D721Med (cell line): ENCODE measurements at places on chromosomes 16 and 17.
A peak's percentile ranks its signal among the peaks of the same experiment; 100 is the strongest.

- DNase-seq = no peak
Measured at GRCh38 chr16:3175157-3176093, 12.6 kb upstream of the OR1F1 start.

- no peak for DNase-seq
Measured at GRCh38 chr16:27287051-27287811, 18.7 kb upstream of the NSMCE1 start.

GRCh38 chr16:4891886-4892216 is 44.6 kb downstream of the UBN1 start:
- DNase-seq = no peak

GRCh38 chr17:80800481-80801391 is 190.9 kb upstream of the CHMP6 start:
- no peak for DNase-seq

GRCh38 chr17:28978356-28978964 is 27.1 kb upstream of the PHF12 start:
- no peak for DNase-seq

GRCh38 chr17:74148446-74148845 is 55.0 kb upstream of the RPL38 start:
- no peak for DNase-seq

DNA sequence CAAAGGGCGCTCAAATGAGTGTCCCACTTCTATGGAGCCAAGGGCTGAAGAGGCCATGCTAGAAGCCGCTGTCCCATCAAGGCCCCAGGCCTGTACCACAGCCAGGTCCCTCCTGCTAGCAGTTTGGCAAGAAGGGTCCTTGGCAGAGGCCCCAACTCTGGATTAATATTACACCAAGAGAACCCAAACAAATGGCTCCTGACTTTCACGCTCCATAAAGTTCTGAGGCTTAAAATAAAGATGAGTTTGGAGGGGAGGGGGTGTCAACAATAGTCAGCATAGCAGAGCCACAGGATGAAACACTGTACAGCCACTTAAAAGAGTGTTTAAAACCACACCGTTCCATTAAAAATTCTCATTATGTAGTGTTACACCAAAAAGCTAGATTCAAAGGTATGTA is 30.5 kb downstream of the CUEDC1 start:
- no peak for DNase-seq

DNA sequence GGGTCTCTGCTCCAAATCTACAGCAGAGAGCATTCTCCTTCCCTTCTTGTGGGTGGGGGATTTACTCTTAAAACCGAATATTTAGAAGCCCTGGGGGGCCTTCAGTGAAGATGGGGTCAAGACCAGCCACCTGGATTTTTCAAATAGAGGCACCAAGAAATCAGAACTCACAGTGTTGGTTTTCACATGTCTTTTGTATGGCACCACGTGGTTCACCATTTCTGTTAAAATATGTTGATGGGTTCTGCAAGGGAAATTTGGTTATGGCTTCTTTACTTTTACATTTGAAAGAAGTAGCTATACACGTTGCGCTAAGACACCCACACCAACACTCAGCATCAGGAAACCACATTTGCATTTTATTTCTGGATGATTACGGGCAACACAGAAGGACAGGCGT is 17.7 kb downstream of the MAF start:
- no peak for DNase-seq

DNA sequence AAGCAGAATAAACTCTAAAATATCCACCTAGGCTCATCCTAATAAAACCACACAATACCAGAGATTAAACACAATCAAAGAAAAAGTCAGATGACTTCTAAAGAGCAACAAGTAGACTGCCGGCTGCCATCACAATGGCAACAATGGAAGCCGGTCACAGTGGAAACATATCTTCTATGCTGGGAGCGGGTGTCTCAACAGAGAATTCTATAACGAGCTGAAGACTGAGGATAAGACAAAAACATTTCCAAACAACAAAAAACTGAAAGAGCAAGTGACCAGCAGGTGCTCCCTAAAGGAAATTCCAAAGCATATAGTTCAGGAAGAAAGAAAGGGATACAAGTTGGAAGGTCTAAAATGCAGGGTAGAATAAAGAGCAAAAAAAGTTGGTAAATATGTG is 8.9 kb downstream of the NSMCE1 start:
- DNase-seq = no peak

DNA sequence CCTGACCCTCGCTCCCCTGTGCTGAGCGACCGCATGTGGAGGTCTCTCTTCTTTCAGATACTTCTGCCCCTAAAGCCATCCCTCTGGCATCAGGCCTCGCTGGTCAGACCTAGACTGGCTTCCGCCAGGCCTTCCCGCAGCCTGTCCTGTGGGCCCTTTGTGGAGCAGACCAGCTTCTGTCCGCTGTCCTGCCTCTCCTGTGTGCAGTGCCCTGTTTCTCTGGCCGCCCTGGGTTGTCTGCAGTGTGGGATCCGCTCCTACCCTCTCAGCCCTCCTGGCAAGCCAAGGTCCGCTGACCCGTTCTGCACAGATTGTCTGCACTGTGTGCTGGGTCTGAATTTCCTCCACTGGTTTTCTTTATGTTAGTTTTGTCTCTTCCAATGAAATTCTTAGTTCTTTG is 21.5 kb upstream of the MC1R start:
- DNase-seq = no peak

- no peak for DNase-seq
Measured at GRCh38 chr16:81207076-81207475, 31.4 kb upstream of the BCO1 start.

DNA sequence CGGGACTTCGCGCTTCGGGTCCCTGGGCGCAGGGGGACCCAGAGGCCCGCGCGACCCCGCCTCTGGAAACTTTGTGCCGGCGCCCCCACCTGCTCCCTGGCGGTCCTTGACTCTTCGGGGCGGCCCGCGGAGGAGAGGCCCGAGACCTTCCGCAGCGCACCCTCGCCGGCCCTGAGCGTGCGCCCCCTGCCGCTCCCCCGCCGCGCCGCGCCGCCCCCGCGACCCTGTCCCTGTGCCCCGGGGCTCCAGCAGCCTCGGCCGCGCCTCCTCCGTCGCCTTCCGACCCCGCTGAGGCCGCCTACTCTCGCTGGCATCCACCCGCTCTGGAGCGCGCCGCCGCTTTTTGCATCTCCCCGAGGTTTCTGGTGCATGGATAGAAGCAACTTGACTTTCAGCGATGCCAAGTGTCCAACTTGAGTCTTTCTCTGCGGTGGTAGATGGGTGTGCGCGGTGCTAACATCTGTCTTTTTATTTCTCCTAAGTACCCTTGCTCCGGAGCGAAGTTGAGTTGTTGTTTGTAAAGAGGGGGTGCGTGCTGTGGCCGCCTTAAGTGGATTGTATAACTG is 414 bp downstream of the DUSP14 start:
- DNase-seq = no peak

DNA sequence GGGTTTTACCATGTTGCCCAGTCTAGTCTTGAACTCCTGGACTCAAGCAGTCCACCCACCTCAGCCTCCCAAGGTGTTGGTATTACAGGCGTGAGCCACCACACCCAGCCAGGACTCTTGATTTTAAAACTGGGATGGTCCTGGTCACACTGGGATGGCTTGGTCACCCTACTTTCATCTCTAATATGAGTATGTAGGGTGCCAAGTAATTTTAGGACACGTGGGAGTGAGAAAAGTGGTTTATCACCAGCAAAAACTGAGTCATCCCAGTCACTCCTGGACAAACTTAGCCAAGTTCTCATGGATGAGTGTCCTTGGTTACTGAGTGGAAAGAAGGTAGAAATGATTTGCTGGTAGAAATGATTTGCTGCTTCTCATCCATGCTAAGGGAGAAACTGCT is 9.9 kb downstream of the CLEC19A start:
- no peak for DNase-seq

DNA sequence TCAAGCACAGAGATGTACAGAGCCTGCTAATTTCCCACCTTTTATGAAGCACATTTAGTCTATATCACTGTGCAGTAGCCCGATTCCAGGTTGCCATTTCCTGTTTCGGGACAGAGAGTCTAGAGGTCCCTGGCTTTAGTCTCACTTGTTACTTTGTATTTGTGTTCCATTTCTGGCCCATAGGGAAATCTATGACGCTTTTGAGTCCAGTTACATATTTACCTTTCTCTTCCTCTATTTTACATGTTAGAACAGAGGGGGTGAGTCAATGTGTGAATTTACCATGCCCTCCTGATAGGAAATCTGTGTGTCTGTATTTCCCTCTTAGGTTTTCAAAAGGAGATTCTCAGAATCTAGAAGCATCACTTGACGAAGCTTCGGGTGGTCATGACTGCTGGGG is 227.1 kb upstream of the ZFHX3 start:
- DNase-seq = no peak

- DNase-seq = no peak
Measured at GRCh38 chr17:74442670-74443515, 11.0 kb downstream of the GPRC5C start.

GRCh38 chr16:25192096-25192495 is 24.7 kb upstream of the AQP8 start:
- no peak for DNase-seq

DNA sequence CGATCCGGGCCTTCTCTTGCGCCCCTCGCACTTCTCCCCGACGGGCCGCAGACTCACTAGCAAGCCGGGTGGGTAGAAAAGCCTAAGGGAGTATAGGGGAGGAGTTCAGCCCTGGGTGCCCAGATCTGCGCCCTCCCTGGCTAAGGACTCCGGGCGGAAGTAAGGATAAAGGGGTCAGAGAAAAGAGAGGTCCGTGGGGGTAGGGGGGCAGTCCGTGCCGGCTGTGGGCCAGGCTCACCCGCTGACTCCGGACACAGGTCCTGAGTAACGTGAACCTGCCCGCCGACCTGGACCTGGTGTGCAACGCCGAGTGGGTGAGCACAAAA is 1.8 kb downstream of the NAGS start:
- no peak for DNase-seq

DNA sequence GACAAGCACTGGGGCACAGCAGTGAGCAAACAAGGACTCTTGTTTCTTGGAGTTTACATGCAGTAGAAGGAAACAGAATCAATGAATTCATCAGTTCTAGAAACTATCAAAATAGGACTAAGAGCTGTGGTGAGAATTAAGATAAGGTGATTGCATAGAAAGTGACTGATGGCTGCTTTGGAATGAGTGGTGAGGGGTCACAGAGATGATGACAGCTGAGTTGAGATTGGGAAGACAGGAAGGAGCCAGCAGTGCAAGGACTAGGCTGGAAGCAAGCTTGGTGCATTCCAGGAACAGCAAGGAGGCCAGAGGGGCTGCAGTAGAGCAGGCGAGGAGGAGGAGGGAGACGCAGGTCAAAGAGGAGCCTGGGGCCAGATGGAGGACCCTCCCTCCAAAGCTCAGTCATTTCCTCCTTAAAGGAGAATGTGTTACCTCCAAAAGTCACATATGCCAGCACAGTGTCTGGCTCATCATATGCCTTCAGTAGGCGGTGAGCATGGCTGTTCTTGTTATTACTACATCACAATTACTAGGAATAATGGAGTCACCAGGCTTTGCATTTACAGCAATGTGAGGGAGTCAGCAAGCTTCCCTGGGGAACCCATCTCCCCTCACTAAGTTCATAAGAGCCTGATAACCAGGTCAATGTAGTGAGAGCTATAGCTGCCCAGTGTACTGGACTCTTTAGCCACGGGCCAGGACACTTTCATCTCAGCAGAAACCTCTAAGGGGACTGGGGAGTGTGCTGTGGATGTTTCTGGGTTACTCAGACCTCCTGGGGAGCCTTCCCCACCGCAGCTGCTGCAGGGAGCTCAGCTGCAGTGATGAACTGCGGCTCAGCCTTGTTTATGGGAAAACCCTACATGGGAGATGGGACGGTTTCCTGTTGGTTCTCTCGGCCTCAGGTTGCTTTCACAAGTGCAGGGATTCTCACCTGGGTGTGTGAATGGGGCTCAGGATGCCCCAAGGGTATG is 157.2 kb downstream of the SEC14L1 start:
- no peak for DNase-seq

- DNase-seq = no peak
Measured at GRCh38 chr16:17544785-17545184, 74.0 kb upstream of the XYLT1 start.

DNA sequence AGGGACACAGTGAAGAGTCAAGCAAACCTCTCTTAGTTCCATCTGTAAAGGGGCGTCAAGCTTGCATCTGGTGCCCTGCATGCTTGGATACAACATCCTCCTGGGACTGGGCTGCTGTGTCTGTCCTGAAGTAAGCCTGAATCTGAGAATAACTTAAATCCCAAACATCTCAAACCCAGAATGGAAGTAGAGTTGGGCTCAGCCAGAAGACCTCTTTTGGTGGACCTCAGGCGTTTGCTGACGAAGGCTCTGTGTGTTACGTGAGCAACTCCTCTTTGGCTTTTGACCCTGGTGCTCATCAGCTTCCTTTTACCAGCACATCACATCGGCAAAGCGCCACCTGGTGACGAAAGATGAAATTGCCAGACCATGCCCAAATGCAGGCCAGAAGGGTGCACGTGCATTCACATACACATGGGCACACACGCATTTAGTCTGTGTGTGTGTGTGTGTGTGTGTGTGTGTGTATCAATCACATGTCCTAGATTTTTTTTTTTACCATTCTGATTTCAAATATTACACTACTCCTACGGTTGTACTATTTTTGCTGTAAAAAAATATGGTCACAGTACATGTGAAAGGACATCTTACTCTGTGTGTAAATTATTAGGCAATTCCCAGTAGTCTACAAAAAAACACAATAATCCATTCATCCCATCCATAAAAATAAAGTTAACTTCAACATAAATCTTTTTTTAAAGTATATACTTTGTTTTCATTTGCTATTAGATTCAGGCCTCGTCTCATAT is 41.1 kb upstream of the FOXJ1 start:
- DNase-seq = peak; percentile 52

- DNase-seq = no peak
Measured at GRCh38 chr16:11992586-11993524, 16.3 kb downstream of the SNX29 start.

GRCh38 chr17:4509401-4509800 is 10.7 kb downstream of the SPNS2 start:
- no peak for DNase-seq

DNA sequence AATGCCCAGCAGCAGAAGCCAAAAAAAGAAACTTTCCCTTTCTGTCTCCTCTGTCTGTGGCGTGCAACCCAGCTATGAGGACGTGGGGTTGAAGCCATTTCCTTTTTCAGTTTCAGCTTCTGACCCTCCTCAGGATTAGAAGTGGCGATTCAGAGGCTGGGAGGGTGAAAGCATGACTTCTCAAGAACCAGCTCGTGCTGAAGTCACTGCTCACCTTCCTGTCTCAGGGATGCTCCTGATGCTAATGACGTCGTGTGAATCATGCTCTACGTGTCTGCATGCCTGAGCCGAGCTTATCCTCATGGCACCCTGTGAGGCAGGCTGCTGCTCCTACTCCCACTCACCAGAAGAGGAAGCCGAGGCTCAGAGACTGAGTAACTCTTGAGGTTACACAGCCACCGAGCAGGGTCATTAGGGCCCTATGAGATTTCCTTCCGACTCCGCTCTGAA is 5.7 kb upstream of the LPO start:
- no peak for DNase-seq

- DNase-seq = no peak
Measured at GRCh38 chr16:24989494-24989893, 25.7 kb downstream of the ARHGAP17 start.

- no peak for DNase-seq
Measured at GRCh38 chr16:4360538-4361021, 9.5 kb upstream of the PAM16 start.
